ENCODE measurements at places on chromosomes 6 and 20.

DNA sequence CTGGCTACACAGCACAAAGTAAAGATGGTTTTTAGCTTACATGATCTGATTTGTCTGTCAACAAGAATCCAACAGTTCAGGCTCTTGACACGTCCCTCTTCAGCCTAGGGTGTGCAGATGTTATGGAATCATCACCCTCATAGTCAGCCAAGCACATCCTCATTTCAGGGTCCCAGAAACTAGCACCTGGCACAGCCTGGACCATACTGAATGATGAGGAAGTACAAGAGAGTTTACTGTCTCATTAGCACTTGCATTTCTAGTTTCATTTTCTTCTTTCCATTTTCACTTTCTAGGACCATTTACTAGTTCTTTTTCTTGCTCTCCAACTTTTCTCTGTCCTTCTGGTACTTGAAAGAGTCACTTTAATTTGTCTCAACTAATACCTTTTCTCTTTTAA, 6.5 kb downstream of the RIPOR2 start:
- DNase-seq, result no peak

DNA sequence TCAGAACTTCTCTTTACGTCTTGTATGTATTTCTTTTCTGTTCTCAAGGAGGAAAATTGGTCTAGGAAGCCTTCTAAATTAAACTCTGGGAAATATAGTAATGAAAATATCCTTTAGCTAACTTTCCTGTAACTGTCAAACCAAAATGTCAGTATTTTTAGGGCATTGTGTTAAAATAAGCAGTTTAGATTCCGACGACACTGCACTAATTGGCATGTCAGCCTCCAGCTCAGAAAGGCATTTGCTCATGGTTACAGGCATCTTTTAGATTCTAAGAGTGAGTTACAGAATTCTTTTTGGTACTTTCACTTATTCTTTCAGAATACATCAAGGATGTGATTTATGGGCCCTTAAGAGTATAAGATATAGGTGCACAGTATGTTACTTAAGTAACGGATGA, 26.1 kb upstream of the VAPB start:
- DNase-seq, result no peak

- no peak for DNase-seq
Measured at GRCh38 chr6:111541026-111541681, 58.1 kb upstream of the REV3L start.

DNA sequence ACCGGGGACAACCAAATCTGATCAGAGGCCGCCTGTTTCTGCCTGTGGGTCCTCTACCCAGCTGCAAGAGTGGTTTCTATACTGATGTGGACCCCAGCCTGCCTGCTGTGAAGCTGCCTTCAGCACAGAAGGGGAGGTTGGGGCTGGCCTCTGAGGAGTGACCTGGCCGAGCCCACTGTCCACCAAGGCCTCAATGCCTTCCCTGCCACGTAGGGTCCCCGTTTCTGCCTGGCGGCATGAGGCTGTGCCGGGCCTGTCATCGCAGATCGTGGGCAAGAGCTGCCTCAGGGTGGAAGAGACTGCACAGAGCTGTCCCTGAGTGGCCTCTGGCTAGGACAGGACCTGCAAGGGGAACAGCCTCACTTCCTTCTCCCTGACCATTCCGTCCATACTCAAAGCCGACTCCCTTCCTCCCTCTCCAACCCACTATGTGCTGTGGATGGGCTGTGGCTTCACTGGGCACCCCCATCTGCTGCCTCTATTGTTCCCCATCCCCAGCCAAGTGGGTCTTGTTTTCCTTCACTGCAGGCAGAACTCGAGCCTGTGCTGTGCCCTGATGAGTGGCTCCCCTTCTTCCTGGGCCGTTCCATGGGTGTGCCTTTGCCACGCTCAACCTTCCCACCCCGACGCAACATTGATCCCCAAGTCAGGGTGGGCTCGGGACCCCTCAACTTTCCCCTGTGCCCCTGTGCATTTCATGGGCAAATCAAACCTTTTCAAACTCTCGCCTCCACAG, 60.3 kb downstream of the ERMARD start:
- no peak for DNase-seq

- no peak for DNase-seq
Measured at GRCh38 chr6:11065436-11066202, 21.5 kb upstream of the ELOVL2 start.

GRCh38 chr20:18224968-18225568, 63.3 kb upstream of the ZNF133 start:
- no peak for DNase-seq

DNA sequence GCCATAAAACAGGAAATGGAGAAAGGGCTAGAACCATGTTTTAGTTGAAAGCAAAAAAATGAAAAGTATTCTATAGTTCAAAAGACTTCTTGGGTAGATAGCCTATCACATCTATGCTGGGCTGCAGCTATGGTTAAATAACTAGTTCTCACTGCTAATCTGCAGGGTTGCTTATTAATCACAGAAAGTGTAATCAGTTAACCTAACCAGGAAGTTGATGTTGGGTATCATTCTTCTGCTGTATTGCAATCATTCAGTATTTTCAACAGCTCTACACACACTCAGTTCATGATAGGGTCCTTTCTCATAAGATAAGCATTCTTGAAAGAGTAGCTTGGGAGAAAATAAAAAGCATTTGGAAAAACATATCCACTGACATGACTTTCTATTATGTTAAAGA, 135.2 kb upstream of the TCF21 start:
- no peak for DNase-seq

GRCh38 chr6:16831136-16831535, 69.9 kb upstream of the ATXN1 start:
- no peak for DNase-seq

- DNase-seq, result no peak
Measured at GRCh38 chr6:14487625-14488024, 370.1 kb downstream of the CD83 start.

GRCh38 chr20:25318471-25319240, 70.8 kb downstream of the PYGB start:
- DNase-seq, result no peak

GRCh38 chr20:53960579-53961272, 109.7 kb downstream of the BCAS1 start:
- DNase-seq, result no peak

DNA sequence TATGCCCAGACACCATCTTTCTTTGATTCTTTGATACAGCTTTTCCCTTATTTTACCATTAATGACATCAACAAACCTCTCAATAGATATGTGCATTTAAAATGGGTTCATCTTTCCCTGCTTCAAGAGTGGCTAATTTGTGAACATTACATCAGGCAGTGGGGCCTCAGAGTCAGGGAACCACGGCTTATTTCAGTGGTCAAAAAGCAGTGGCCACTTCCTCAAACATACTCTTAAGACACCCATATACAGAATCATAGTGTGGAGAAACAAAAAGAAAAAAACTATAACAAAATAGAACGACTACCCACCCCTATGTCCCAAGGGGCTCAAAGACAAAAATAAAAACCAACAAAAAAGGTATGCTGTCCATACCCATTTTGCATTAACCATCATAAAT, 12.9 kb downstream of the SALL4 start:
- DNase-seq, result no peak

GRCh38 chr20:45091366-45091765, 9.6 kb downstream of the KCNS1 start:
- no peak for DNase-seq

GRCh38 chr20:41407607-41408006, 41.0 kb upstream of the EMILIN3 start:
- DNase-seq, result no peak

DNA sequence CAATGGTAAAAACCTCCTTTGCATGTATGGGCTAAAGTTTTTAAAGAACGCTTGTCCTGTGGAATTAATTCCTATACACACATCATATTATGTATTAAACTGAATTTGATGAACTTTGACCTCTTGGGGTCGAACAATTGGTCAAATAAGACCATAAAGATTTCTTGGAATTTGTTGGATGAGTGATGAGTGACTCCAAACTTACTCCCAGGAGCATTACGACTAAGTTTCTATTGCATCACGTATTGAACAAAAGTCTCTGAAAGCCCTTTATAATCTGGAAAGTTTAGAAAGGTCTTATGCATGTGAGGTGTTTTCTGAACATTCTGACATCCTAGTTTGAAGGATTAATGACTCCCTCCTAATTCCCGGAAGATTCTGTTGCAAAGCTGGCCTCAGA, 126.9 kb upstream of the BMP5 start:
- DNase-seq, result no peak

- DNase-seq, result no peak
Measured at GRCh38 chr6:39044181-39044580, 4.4 kb upstream of the GLP1R start.

GRCh38 chr20:51319522-51319921, 223.0 kb downstream of the NFATC2 start:
- DNase-seq, result no peak

GRCh38 chr20:58020656-58021454, 207.6 kb downstream of the ANKRD60 start:
- no peak for DNase-seq

GRCh38 chr6:43478008-43478372, 620 bp downstream of the TJAP1 start:
- no peak for DNase-seq

DNA sequence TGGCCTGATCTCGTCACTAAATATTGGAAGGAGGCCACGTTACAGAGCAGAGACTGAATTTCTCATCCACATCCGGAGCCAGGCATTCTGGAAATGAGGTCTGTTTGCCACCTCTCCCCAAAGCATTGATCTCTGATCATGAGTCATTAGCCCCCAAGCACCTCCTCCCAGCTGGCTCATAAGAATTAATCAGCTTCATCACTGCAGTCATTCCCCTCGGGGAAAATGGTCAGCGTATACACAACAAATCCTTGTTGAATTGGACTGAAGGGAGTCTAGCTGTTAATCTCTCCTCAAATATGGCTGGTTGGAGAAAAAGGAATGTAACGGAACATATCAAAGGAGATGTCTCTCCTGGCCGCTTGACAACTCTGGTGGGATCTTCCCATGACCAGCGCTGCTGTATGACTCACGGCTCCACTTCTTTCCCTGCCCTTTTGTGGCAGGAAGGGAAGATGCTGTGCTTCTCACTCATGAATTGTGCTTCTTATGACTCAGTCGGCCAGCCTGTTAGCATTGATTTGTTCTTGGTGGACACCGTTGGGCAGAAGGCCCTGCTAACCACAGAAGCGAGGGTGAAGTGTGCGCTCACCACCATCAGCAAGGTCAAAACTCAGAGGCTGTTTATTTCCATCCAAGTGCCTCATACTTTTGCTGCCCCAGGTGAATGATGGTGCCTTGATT, 76.7 kb downstream of the RNF182 start:
- DNase-seq, result no peak

GRCh38 chr6:14545496-14545895, 427.9 kb downstream of the CD83 start:
- no peak for DNase-seq

DNA sequence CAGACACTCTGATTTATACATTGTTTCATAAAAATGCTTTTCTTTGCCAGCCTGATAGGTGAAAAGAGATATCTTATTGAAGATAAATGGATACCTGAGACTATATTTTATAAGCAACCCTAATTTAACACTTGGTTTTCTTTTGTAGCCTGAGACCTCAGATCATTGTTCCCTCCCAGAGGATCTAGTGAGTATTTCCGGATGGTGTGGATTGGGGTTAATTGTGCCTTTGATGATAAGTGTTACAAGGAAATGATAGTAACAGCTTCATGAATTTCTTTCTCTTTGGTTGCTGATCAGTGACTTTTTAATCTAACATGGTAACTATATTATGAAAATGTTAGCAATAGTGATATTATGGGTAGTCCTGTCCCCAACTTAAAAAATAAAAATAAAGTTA, 30.4 kb downstream of the KDM1B start:
- no peak for DNase-seq

- no peak for DNase-seq
Measured at GRCh38 chr6:28907394-28907793, 16.4 kb downstream of the TRIM27 start.

GRCh38 chr6:155328539-155329459, 14.5 kb upstream of the TFB1M start:
- DNase-seq, result no peak

GRCh38 chr20:45408646-45409213, 641 bp downstream of the DBNDD2 start:
- DNase-seq, result no peak

DNA sequence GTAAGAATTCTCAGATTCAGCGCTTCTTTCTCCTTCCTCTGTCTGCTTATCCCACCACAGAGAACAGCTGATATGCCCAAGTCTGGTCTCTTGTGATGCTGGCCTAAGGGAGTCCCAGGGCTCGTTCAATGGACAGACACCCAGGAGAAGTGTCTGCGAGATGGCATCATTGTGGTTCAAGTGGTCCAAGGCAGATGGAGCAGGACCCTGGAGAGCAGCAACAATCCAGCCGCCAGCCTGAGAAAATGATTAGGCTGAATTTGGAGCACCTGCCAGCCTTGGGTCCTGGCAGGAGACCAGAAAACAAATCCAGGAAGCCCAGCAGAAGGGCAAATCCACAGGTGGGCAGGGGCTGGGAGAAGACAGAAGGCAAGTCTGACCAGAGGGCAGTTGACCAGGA, 145.8 kb downstream of the PTPRT start:
- no peak for DNase-seq

DNA sequence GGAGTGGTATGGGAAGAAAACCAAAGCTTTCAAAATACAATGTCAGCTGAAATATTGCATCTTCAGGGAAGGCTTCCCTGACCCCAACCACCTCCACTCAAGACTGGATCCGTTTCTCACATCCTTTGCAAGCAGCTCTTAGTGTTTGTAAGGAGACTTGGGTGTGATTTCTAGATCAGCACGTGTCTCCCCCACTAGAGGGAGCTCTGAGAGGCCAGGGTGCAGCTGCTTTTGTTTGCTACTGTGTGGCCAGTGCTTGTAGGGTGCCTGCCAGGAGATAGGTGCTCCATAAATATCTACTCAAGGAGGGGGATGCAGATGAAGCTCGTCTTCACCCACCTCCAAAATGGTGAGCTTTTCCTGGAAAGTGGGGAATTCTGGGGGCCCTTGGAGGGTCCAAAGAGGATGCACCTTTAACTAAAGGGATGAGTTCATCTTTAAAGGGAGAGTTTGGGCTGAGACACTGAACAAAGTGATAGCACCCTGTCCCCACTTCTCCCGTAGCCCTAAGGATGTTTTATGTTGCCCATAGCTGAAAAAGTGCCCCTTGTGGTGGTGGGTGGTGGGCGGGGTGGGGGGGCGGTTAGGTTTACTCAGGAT, 52.6 kb upstream of the MAFB start:
- no peak for DNase-seq

- DNase-seq, result no peak
Measured at GRCh38 chr20:14744723-14745122, 407.3 kb upstream of the FLRT3 start.

DNA sequence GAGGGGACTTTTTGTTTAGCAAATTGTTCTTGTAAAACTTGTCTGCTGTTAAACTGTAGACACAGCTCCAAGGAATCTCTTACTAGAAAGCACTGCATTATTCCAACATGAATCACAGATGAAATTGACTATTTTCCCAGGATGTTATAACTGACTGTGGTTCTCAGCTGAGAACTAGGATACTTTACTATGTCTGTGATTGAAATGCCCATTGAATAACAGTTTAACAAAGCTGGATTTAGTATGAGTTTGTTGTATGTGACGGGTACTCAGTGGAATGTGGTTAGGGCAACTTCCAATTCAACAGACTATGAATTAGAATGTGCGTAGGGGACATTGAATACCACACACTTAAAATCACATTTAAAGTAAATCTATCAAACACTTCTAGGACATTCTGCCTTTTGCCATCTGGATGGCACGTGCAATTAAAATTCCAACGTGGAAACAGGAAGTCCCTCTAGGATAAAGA, 193.4 kb upstream of the PREP start:
- no peak for DNase-seq

GRCh38 chr6:166952567-166953486, 3.5 kb downstream of the RNASET2 start:
- no peak for DNase-seq

GRCh38 chr6:87875781-87876180, 171.9 kb upstream of the SPACA1 start:
- no peak for DNase-seq
